ENCODE measurements at places on chromosomes 11 and 22.

- no peak for DNase-seq
Measured at GRCh38 chr11:76861490-76861953, 804 bp downstream of the ACER3 start.

DNA sequence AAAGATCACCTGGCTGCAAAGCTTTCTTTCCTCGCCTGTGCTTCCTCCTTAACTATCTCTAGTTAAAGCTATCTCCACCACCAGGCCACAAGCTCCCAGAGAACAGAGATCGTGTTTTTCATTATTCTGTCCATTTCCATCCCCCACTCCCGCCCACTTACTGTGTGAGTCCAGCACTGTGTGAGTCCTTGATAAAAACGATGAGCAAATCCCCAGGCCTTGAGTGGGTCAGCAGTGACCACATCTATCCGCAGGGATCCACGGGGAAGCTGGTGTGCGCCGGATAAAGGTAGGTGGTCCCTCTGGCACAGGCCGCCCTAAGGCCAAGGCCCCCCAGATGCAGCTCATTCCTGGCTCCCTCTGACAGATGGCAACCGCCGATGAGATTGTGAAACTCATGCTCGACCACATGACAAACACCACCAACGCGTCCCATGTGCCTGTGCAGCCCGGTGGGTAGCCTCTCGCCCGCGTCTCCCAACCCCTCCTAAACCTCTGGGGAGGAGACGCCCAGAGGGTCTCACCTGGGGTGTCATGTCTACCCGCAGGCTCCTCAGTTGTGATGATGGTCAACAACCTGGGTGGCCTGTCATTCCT is 9.3 kb downstream of the TKFC start:
- no peak for DNase-seq

DNA sequence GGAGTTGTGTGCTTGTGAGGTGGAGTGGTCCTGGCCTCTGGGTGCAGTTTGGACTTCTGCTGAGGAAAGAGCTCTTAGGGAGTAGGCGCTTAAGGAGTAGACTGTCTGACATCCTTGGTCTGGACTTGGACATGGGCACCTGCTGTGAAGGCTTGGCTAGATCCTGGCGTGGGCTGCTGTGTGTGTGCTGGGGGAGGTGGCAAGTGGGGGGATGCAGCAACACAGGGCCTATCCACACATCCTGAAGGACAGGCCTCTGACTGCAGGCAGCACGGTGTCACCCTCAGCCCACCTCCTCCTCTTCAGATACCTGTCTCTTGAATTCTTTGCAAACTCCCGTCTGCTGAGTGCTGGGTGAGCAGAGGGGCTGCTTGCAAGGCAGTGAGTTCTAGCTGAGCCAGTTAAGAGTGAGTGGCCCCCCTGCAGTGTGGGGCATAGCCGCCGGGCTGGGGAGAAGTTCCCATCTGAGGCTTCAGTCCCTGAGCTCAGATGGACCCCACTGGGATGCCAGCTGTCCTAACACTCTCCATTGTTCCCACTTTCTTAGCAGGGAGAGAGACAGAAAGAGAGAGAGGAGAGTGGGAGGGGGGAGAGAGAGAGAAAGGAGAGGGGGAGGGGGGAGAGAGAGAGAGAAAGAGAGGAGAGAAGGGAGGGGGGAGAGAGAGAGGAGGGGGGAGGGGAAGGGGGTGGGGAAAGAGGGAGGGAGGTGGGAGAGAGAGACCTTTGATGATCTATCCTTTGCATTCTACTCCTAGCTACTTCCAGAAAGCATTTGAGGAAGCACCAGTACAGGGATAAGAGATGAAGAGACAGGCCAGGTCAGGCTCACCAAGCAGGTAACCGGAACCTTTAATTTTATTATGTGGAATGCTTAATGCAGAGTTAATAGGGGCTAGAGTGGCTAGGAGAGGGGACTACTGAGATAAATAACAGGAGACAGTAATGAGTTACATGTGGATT is 12.6 kb downstream of the SOX10 start:
- DNase-seq: no peak

DNA sequence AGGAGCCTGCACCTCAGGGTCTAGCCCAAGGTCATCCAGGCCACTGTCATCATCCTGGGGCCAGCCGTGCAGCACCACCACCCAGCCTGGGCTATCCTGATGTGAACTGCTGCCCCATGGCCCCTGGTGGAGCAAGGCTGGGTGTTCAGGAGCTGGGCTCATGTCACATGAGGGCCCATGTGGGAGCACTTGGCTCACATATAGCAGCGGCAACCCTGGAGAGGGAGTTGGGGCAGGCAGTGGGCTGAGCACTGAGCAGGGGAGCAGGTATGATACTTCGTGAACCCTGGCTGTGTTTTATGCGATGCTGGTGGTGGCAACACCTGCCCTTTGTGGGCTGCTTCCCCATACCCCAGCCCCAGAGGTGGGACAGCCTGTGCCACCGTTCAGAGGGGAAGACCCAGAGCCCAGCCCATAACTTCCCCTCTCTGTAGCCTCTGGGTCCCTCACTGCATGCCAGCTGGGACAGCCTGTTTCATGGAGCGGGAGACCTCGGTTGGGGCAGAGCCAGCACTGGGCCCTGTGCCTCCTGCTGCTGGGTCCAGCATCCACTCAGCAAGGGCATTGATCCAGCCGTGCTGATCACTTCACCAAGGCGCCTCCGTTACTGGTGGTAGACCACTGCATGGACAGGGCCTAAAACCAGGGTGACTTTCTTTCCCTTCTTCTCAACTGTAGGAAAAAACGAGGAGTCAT is 62.5 kb upstream of the SUSD2 start:
- no peak for DNase-seq

GRCh38 chr11:73047773-73048371 is 94.2 kb downstream of the FCHSD2 start:
- no peak for DNase-seq

All from CD4-positive, alpha-beta memory T cell (primary cell).